ENCODE measurements at places on chromosomes 7 and 10.

DNA sequence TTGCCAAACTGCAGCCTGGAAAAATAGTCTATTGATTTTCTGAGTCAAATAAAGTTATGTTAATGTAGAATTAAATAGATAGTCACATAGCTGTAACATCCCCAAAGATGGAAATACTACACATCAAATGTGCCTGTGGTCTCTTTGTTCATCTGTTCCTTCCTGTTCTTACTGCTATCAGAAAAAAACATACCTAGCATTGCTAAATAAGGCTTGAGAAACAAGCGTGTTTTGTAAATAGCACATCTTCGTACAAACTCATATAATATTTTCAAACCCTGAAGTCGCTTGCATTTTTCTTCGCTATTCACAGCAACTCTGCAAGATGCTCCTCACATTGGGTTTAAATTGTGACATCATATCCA lies 116.1 kb downstream of the KLF6 start:
- DNase-seq, result no peak

GRCh38 chr7:18013936-18014335 lies 13.7 kb downstream of the PRPS1L1 start:
- no peak for DNase-seq

- DNase-seq, result no peak
These were observed 41.1 kb downstream of the NKX6-2 start for GRCh38 chr10:132744839-132745238.

- DNase-seq, result no peak
These were observed 5.4 kb upstream of the FZD9 start for GRCh38 chr7:73427902-73428787.

- no peak for DNase-seq
These were observed 810.2 kb downstream of the PCDH15 start for GRCh38 chr10:53990799-53991238.

- DNase-seq, result no peak
These were observed 684.6 kb downstream of the MAGI2 start for GRCh38 chr7:78768859-78769258.

GRCh38 chr7:140048138-140048537 lies 14.6 kb downstream of the PARP12 start:
- no peak for DNase-seq

DNA sequence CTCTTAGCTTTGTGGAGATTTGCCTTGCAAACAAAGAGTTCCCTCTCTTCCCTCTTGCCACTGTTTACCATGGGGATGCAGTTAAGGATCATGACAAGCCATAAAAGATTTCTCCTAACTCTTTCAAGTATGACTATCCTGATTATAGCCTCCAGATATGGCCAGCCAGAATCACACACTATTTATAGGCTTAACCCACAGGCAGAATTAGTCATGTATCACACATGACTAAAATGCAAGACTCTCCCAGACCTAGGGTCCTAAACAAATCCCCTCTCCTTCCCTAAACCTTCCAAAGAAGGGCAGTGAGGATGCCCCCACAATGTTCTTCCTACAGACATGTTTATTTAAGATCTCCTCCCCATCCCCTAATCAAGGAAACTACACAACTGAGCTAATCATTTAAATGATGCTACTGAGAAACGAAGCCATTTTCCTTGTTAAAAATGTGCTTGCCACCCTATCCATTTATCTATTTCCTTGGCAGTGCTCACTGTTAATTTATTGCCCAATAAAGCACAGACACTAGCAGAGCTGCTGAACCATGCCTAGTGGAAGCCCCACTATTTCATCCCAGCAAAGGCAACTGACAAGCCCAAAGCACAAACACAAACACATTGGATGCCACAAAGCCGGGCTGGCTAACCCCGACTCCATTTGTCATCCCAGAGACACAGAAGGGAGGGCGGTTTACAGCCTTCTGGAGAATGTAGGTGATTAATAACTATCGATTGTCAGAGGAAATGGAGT lies 363.4 kb downstream of the KCNMA1 start:
- DNase-seq, result no peak

GRCh38 chr7:12735923-12736322 lies 48.5 kb downstream of the ARL4A start:
- no peak for DNase-seq

- peak; percentile 37 for DNase-seq
These were observed 37.5 kb downstream of the PWWP2B start for GRCh38 chr10:132434405-132435005.

DNA sequence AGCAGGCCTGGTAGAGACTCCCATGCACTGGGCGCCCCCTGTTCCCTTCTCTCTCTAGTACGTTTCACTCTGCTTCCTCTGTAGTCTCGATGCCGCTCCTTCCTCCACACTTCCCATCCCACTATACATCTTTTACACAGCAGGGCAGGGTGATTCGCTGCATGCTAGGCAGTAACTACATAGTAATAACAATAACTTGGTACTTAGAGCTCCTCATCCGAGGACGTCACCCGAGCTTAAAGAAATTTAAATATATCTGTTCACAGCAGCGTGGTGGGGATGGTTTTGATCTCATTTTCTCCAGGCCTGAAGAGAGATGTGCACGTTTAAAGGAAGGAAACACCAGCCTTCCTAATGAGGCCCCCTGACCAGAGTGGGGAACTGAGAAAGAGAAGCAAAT lies 276.9 kb downstream of the SKAP2 start:
- no peak for DNase-seq

DNA sequence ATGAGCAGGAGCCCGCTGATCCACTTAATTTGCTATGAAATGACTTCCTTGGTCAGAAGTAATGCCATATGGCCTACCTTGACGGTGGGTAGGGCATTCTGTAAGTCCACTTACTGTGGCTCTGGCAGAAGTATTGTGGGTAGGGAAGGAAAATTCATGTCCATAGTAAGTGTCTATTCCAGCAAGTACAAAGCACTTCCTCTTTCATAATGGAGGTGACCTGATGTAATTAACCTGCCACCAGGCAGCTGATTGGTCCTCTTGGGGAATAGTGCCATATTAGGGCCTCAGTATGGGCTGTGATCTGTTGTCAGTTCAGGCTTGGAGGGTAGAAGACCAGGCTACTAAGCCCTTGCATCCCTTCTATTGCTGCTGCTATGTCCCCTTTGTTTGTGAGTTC lies 103.9 kb downstream of the SLC37A3 start:
- DNase-seq, result no peak

DNA sequence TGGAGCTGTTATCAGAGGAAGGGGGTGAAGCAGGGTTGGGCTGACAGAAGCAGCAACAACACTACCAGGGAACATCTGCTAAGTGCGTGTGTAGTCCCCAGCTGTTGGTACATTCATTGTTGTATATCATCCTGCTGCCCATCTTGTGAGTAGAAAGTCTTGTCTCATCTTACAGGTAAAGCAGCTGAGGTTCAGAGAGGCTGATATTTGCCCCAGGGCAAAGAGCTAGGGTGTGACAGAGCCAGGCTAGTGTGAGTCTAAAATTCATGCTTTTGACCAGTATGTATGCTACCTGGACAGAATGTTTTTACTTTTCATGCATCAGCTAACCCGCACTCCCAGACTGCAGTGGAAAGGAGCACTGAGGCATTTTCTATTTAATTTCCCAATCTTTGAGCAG lies 221.6 kb downstream of the STK31 start:
- DNase-seq, result no peak

DNA sequence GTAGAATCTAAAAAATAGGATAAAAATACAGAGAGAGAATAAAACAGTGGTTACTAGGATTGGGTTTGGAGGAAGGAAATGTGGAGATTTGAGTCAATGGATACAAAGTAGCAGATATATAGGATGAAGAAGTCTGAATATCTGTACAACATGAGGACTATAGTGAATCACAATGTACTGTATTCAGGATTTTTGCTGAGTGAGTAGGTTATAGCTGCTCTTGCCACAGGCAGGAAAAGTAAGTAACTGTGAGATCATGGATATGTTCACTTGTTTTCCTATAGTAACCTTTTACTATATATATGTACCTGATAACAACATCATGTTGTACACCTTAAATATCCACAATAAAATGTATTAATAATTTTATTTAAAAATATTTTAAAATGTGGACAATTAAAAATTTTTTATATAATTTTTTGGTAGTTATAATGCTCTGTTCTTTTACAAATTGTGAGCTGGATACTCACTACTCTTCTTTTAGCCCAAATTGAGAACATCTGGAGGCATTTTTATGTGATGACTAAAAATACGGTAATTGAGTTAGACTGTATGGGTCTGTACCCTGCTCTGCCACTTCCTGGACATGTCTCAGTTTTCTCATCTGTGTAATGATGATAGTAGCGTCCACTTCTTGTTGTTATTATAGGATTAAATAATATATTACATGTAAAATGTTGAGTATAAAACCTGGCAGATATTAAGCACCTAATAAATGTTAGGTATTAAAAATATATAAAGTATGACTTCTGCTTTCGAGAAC lies 439.1 kb downstream of the AUTS2 start:
- no peak for DNase-seq

DNA sequence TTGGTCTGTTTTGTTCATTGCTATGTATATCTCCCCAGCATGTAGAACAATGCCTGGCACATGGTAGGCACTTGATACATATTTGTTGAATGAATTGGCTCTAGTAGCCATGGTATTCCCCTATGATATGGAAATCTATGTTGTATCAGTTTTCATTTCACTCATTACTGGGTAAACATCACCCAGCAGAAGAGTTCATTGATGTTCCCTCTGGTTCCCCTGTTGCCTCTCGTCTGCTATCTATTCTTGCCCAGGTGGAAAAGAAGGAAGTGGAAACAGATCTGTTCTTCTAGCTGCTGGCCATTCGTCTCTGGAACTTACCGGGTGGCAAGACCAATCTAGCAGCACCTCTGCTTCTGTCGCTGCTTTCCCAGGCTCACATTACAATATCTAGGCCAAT lies 71.5 kb downstream of the LRRC4 start:
- DNase-seq, result no peak

- DNase-seq, result no peak
These were observed 215.9 kb downstream of the FRMD4A start for GRCh38 chr10:14114791-14115190.

- DNase-seq, result no peak
These were observed 79.7 kb downstream of the CTTNBP2 start for GRCh38 chr7:117793521-117793920.

- DNase-seq, result no peak
These were observed 191.3 kb downstream of the FGFR2 start for GRCh38 chr10:121406823-121407545.

GRCh38 chr7:46059308-46060020 lies 138.4 kb upstream of the IGFBP3 start:
- DNase-seq, result no peak

DNA sequence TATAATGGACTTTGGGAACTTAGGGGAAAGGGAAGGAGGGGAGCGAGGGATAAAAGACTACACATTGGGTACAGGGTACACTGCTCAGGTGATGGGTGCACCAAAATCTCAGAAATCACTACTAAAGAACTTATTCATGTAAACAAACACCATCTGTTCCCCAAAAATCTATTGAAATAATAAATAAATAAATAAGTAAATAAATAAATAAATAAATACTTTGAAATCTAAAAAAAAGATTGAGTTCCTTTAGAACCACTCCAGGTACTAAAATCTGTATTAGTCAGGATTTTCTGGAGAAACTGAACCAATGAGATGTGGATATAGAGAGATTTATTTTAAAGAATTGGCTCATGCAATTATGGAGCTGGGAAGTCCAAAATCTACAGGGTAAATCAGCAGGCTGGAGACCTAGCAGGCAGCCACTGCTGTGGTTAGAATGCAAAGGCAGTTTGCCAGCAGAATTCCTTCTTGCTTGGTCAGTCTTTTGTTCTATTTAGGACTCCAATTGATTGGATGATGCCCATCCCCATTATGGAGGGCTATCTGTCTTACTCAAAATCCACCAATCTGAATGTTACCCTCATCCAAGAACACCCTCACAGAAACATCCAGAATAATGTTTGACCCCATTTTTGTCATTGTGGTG lies 8.9 kb downstream of the IGFBP1 start:
- no peak for DNase-seq

GRCh38 chr10:122390271-122390670 lies 15.8 kb downstream of the PLEKHA1 start:
- no peak for DNase-seq

DNA sequence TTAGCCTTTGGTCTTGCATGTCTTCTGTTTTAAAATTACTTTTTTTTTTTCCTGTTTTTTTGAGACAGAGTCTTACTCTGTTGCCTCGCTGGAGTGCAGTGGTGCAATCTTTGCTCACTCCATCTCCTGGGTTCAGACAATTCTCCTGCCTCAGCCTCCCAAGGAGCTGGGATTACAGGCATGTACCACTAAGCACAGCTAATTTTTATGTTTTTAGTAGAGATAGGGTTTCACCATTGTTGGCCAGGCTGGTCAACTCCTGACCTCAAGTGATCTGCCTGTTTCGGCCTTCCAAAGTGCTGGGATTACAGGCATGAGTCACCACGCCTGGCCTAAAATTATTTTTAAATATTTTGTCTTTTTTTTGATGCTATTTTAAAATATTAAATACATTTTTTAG lies 38.5 kb downstream of the MLLT10 start:
- DNase-seq, result no peak

DNA sequence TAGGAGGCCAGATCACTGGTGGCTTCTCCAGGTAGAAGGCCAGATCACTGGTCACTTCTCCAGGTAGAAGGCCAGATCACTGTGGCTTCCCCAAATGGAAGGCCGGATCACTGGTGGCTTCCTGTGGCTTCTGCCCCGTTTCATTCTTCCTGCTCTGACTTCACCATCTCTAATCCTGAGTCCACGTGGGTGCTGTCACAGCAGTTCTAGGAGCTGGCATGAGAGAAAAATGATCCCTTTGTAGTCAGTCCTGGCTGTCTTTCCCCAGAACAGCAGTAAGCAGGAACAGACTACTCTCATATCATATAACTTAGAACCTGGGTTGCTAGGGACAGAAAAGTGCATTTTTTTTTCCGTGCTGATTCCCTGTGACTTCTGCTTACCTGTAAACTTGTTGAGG lies 90.9 kb downstream of the ACTR3B start:
- no peak for DNase-seq

DNA sequence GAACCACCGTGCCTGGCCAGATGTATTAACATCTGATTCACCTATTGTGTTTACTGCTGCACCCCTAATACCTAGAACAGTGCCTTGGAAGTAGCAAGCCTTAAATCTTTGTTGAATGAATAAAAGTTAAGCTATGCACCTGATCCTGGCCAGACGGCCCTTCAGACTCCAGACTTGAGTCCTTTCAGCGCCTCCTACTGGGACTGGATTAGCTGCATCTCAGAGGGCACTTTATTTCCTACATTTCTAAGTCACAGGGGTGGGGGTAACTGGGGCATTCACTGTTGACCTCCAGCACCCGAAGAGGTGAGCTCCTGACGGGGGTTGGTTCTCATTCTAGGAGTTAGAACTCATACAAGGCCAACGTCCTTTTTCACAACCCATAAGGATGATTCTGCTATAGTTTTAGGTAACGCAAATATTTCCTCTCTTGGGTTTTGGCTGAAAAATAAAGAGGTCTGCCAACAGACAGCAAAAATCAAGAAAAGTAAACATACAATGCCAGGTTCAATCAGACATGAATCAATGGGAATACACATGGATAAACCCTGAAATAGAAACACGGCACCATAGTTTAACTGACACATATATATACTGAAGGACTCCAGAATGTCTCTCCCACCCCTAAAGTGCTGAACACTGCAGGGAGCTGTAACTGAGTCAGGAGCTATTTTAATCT lies 48.0 kb upstream of the DLG5 start:
- no peak for DNase-seq
